SJCRH30 (cell line): ENCODE measurements at places on chromosomes 5 and 9. TPM values are rescaled to one million over a fixed set of nuclear protein-coding genes. Genes with fewer than 3 reads are reported as not detected.

Gene HAND1
- total RNA-seq = not detected in 2 replicates

Gene FAM153A
- total RNA-seq = 0.41 and 0.83 TPM in 2 replicates

Gene FGF10
- total RNA-seq = 0.49 TPM in 1 of 2 replicates, not detected in the other

Gene ZFP37
- total RNA-seq = 9.4 and 10.1 TPM in 2 replicates

Gene FAM219A
- 4.7 and 4.9 TPM in 2 replicates for total RNA-seq

Gene CDKN2B-AS1
- 8.4 TPM in 2 replicates for total RNA-seq
